Stimulated activated CD4-positive, alpha-beta T cell treated with anti-CD3 and anti-CD28 coated beads, TNF-alpha, amount 100 ng/mL, for 24 hours (primary cell): ENCODE measurements at places on chromosomes 3 and 15.

GRCh38 chr3:70738291-70738681 lies 425.8 kb upstream of the MDFIC2 start:
- DNase-seq: no peak

GRCh38 chr3:114455432-114455831 lies 161.6 kb downstream of the TIGIT start:
- no peak for DNase-seq

- no peak for DNase-seq
These were observed 12.0 kb downstream of the SNRK start for GRCh38 chr3:43298292-43298691.

- no peak for DNase-seq
These were observed 131.0 kb upstream of the CDIN1 start for GRCh38 chr15:36448418-36448817.

GRCh38 chr15:38562278-38562677 lies 2.3 kb downstream of the RASGRP1 start:
- no peak for DNase-seq
